ENCODE measurements at places on chromosomes 4 and X. TPM values are rescaled to one million over a fixed set of nuclear protein-coding genes. Genes with fewer than 3 reads are reported as not detected.

SPANXA1 gene
- total RNA-seq, result not detected

TREX2 gene
- total RNA-seq, result 1.1 TPM

SPATA4 gene
- total RNA-seq, result not detected

SPP1 gene
- 22.7 TPM for total RNA-seq

CFP gene
- total RNA-seq, result 0.32 TPM

NAP1L3 gene
- 11.8 TPM for total RNA-seq

TMEM271 gene
- not detected for total RNA-seq

RPS6KA6 gene
- total RNA-seq, result 4.0 TPM

DDIT4L gene
- 7.2 TPM for total RNA-seq

CYP2U1 gene
- total RNA-seq, result 32.5 TPM

GAGE12J gene
- not detected for total RNA-seq

Data from hair follicle dermal papilla cell (primary cell).